ENCODE measurements at places on chromosomes 13 and 19.
A peak's percentile ranks its signal among the peaks of the same experiment; 100 is the strongest.

- DNase-seq, result no peak
These were observed 9.8 kb downstream of the LILRB2 start for GRCh38 chr19:54271106-54271505.

DNA sequence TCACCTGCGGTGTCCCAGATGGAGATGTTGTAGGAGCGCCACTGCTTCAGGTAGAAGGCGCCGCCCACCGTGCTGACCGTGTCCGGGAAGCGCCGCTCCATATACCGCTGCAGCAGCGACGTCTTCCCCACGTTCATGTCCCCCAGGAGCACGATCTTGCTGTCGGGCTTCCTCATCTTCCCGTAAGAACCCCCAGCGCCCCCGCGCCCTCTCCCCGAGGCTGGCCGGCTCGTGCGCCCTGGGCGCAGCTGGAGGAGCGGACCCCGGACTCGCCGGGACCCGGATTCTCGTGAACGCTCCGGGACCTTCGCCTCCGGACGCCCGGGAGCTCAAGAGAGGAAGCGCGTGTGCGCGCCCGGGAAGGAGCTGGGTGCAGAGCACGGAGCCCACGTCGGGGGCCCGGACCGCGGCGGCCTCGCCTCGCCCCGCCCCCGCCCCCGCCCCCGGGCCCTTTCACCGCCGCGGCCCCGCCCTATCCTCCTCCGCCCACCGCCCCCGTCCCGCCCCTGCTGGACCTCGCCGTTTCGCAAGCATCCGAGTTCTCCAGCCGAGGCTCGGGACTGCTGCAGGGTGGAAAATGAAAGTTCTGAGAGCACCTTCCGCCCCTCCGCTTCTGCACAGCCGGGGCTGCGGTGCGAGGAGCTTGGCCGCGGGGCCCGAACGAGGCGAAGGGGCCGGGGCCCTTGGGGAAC is at the start of gene RAB20:
Gene RAB20 (minus strand): TSS at position 379 of the 692 bp plus-strand sequence. CDS start 203 bp downstream, at position 176.
- DNase-seq, result peak; percentile 89

DNA sequence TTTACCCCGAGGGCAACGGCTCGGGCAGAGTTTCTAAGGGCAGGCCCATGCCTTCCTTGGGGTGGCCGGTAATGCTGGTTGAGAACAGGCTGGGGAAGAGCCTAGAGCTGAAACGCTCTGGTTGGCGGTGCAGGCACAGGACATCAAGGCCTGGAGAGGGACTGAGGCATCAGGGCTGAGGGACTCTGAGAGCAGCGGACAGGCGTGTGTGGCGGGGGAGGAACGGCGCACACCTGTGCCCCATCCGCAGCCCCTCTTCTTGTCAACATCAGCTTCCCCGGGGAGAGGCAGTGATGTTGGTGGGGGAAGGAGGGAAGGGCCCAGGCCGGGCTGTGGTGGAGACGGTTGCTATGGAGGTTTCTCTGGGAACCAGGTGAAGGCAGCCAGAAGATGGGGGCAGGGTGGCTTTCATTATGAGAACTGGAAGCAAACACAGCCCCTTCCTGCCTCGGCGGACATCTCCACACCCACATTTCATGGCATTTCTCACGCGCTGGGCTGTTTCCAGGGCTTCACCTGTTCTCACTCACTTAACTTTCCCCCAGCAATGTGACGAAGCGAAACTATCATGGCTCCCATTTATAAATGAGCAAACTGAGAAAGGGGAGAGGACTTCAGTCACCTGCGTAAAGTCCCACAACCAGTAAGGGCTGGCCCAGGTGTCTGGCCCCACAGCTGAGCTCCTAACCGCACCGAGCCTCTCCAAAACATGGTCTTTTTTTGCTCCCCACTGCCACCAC is 8.2 kb upstream of the ATF5 start:
- no peak for DNase-seq

GRCh38 chr13:87953381-87953780 is 282.2 kb downstream of the SLITRK5 start:
- DNase-seq, result no peak

- DNase-seq, result no peak
These were observed 410.9 kb upstream of the SPRY2 start for GRCh38 chr13:80751854-80752253.

Measured in AML-193 (cell line).